ENCODE measurements at places on chromosomes 2 and 18. TPM values are rescaled to one million over a fixed set of nuclear protein-coding genes. Genes with fewer than 3 reads are reported as not detected.

- no peak for DNase-seq
Observed at GRCh38 chr2:234300391-234300925, 196.4 kb downstream of the ARL4C start.

The MC5R gene
- total RNA-seq: not detected

- no peak for DNase-seq
Observed at GRCh38 chr2:53633441-53633840, 134.2 kb upstream of the CHAC2 start.

GRCh38 chr2:196334710-196335109 lies 163.3 kb upstream of the STK17B start:
- DNase-seq: no peak

GRCh38 chr2:943821-944220 lies 6.8 kb upstream of the SNTG2 start:
- DNase-seq: no peak

GRCh38 chr18:50199921-50200320 lies 5.0 kb upstream of the MYO5B start:
- DNase-seq: no peak

GRCh38 chr2:233323851-233324250 lies 16.2 kb downstream of the SAG start:
- no peak for DNase-seq

The STAM2 gene
- total RNA-seq: 37.4 TPM

GRCh38 chr2:190589008-190589407 lies 54.5 kb upstream of the NEMP2 start:
- DNase-seq: no peak
